Right renal cortex interstitium (tissue), 3 donors: ENCODE measurements at places on chromosomes 7 and 10. TPM values are rescaled to one million over a fixed set of nuclear protein-coding genes. Genes with fewer than 3 reads are reported as not detected.

AGR3 gene
- 2.1 TPM for polyA plus RNA-seq

RTKN2 gene
- polyA plus RNA-seq, result 11.8 TPM

ASB10 gene
- not detected for polyA plus RNA-seq

TRPV6 gene
- 10.4 TPM for polyA plus RNA-seq

PSD gene
- polyA plus RNA-seq, result 7.8 TPM

LRMDA gene
- 21.2 TPM for polyA plus RNA-seq
